ENCODE measurements at places on chromosomes 4 and X.

- no peak for DNase-seq
These were observed 13.2 kb downstream of the SNX25 start for GRCh38 chr4:185222598-185222997.

DNA sequence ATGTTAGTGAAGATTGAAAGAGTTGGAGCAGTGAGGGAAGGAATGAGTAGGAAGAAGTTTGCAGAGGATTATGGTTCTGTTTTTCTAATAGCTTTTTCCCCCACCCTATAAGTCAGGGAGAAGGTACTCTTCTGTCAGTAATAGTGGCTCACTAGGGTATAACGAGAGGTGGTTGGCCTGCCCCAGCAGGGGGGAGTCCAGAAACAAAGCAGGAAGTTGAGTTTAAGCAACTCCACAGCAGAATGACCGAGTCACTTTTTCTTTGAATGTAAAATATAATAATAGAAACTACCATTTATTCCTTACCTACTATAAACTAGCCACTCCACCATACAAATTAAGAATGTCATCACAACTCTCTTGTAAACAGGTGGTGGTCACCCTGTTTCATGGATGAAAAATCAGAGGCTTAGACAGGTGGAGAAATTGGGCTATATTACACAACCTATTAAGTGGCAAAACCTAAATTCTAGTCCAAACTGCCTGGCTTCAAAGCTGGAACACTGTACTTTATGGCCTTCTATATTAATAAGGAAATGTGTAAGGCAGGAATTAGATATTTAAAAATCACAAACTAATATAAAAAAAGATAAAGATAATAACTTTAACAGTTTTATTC, 21.9 kb downstream of the AP1AR start:
- no peak for DNase-seq

- no peak for DNase-seq
These were observed 2.0 kb downstream of the MSX1 start for GRCh38 chr4:4861390-4862018.

GRCh38 chrX:148466292-148466691, 34.1 kb upstream of the AFF2 start:
- no peak for DNase-seq

DNA sequence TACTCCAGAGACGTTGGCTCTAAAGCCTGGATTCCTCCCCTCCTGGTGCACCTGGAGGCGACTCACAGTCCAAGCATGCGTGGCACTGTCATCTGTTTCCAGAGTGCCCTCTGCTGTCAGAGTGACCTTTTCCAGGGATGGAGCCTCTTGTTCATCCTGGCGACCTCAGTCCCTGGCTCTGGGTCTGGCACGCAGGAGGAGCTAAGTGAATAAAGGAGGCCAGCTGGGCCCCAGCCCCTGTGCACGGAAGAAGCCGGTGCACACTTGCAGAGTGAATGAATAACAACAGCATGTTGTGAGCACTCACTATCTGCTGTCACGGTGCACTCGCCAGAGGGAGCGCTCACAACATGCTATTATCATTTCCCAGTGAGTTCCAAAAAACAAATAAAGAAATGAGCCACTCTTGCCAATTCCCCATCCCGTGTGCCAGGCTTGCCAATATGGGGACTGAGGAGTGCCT, 27.8 kb upstream of the PSAPL1 start:
- DNase-seq: no peak

DNA sequence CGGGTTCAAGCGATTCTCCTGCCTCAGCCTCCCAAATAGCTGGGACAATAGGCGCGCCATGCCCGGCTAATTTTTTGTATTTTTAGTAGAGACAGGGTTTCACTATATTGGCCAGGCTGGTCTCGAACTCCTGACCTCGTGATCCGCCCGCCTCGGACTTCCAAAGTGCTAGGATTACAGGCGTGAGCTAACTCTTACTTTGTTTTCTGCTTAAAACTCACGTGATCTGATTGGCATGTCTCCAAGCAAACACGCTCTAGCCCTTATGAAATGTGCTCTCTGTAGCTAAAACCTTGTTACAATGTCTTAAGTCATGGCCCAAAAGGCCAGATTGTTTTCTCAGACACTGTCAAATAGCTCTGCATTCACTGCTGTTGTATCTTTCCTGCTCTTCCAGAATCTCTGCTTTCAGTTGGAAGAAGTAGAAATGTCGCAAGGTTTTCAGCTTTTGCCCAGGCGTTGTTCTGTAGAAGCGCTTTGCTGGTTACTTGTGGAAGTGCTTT, 39.7 kb upstream of the OGT start:
- DNase-seq: no peak

- peak; percentile 23 for DNase-seq
These were observed 6.7 kb downstream of the APOO start for GRCh38 chrX:23901060-23901459.

Measured in AG04450 (cell line).